BJ (cell line): ENCODE measurements at places on chromosomes 6 and 20.

DNA sequence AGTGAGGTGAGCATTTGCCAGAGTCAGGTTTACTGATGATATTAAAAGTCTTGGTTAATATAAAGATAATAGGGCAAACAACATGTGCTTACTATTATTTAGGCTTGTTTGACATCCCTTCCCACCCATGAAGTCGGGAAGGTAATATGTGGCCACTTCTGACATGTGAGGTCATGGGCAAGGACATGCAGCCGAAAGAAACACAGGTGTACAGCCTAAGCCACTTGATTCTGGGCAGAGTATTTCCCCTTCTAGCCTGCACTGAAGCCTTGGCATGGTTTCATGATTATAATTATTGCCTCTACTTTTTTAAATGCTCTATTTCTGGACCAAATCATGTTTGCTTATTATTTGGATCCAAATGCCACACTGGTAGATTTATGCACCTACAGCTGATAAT lies 52.3 kb downstream of the TSPYL4 start:
- no peak for DNase-seq

DNA sequence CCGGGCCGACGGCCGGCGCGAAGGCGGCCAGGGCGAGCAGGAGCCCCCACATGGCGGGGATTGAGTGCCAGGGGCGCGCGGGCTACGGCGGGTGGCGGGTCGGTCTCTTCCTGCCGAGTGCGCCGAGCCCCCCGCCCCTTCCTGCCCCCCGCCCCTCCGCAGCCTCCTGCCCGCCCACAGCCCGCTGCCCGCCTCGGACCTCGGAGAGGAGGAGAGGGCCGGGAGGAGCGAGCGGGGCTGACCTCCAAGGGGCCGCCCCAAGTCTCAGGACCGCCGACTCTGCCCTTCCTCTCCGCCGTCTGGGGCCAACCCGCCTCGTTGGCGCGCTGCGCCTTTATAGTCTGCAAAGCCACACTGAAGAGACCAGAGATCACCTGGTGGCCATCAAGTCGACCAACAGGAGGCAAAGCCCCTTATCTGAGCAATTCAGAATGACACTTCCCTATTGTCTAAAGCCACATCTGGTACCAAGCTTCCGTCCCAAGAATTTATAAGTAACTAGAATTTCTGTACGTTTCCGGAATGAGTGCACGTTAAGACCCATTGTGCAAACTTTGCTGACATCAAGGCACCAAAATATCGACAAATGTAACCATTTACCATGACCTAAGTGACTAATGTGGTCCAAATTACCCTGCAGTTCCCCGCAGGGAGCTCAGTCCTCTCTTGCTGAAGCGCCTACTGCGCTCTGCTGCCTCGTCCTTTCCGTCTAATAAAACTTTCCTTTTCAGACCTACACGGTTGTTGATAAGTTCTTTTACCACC lies at the start of gene CPXM1:
Gene CPXM1, minus strand, starts transcription at position 107 of the 765 bp plus-strand sequence. Its CDS starts 55 bp downstream, at position 52.
- DNase-seq = no peak

DNA sequence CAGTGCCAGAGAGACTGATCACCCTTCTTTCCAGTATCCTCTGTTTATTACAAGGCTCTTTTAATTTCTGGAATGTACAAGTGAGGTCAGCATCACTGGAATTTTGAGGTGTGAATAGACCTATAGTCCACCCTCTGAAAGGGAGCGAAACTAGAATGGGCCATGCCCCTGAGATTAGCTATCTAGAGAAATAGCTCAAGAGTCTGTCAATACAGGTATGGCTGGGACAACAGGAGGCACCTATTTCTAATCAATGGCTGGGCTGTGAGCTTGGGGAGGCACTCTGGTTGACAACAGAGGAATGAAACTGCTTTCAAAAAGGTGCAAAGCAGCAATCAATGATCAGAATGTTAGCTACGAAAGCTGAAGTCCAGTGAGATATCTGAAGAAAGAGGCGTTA lies 17.3 kb upstream of the CITED2 start:
- no peak for DNase-seq

- no peak for DNase-seq
Observed at GRCh38 chr6:161066511-161066910, 74.9 kb downstream of the MAP3K4 start.

DNA sequence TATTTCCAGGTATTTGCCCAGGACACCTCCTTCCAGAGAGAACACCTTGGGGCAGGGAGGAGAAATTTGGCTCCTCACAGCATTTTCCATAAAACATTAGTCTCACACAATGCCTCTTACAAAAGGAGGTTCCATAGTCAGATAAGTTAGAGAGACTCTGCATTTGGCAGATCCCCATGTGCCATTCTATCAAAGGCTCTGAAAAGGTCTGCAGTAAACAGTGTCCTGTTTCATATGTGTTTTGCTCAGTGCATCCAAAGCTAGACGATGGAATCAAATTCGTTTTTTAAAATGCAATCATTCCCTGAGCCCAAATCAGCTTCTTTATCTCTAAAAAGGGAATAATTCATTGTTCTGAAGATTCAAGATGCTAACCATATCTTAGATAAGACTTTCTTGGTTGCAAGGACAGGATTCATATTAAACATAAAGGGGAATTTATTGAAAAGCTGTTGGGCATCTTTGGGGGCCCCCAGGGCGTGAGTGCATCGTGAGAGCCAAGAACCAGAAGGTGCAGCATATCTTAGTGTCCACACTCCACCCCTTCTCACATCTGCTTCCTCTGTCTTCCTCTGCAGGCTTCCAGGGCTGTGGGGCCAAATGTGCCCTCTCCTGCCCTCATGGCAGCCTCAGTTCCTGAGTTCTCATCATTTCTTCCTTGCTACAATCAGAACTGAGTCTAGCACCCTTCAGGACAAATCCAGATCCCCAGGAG lies 41.4 kb upstream of the MLN start:
- no peak for DNase-seq
